ENCODE measurements at places on chromosomes 11 and 22.

- DNase-seq, result no peak
These were observed 17.2 kb upstream of the FCHSD2 start for GRCh38 chr11:73159297-73159696.

GRCh38 chr11:44562845-44563460, 2.5 kb upstream of the CD82 start:
- no peak for DNase-seq

GRCh38 chr11:59224351-59224928, 11.7 kb upstream of the MPEG1 start:
- DNase-seq, result no peak

- no peak for DNase-seq
These were observed 1388.7 kb downstream of the BRD1 start for GRCh38 chr22:48438800-48439559.

GRCh38 chr11:111300569-111300968, 2.2 kb downstream of the POU2AF3 start:
- no peak for DNase-seq

DNA sequence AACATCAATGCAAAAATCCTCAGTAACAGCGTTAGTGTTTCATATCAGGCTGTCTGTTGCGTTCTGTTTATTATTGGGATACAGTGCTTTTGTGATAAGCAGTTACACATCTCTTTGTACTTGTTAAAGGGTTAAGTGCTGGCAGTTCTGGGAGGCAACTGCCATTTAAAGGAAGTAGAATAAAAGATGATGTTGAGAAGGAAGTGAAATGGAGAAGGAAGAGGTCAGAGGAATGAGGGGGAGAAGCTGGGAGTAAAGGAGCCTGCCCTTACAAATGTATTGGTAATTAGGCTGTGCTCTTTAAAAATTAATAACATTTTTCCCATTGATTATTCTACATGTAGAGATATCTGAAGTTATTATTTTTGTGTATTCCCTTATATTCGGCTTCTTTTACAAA, 674.7 kb downstream of the NTM start:
- DNase-seq, result no peak

- no peak for DNase-seq
These were observed 89.4 kb downstream of the PPP6R3 start for GRCh38 chr11:68549789-68550484.

- no peak for DNase-seq
These were observed 14.4 kb upstream of the PPP6R3 start for GRCh38 chr11:68446046-68446725.

DNA sequence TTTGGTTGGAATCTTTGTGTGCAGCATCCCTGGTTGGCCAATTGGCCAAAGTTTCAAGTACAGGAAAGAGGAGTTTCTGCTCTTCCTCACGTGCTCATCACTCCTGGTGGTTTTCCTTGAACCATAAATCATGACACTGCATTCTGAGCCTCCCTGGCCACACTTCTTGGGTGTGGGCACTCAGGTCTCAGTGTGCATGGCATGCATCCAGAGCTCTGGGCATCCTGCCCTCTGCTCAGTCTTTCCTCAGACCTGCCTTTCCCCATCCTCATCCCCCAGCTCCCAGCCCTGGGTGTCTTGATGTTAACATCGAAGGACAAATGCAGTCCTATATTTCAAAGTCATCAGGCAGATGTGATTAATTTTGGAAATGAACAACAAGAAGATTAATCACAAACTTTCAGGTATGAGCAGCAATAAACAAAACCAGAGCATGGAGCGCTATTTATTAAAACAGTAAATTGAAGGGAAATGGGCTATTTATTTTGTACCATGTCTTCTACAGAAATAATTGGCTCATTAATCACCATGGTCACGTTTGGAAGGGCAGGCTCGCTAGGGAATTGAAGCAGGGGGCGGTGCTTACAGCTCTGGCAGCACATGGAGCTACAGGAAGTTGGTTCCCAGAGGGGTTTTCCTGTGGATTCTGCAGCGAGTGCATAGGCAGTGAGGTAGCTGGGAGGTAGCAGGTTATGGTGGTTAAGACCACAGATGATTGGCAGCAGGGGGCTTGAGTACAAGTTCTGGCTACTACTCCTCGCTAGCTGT, 89.6 kb downstream of the CSNK2A3 start:
- DNase-seq, result no peak

- DNase-seq, result no peak
These were observed 22.3 kb upstream of the GLYATL2 start for GRCh38 chr11:58866788-58867187.

DNA sequence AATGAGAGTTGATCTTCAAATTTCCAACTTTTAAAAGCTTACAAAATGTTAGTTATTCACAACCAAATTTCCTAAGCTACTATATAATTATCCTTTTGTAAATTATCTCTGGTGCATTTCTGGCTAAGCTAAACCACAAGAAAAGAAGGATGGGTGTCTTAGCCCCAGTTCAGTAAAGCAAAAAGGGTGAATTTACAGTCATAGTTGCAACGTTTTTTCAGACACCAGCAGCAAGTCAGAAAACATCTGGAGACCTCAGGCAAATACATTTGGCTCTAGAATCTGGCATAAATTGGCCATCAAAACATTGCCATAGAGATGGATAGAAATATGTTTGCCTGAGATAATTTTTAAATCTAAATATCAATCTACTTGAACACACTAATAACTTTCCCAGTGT, 257.0 kb downstream of the GUCY1A2 start:
- no peak for DNase-seq

GRCh38 chr11:17393472-17393871, 5.0 kb upstream of the KCNJ11 start:
- no peak for DNase-seq

DNA sequence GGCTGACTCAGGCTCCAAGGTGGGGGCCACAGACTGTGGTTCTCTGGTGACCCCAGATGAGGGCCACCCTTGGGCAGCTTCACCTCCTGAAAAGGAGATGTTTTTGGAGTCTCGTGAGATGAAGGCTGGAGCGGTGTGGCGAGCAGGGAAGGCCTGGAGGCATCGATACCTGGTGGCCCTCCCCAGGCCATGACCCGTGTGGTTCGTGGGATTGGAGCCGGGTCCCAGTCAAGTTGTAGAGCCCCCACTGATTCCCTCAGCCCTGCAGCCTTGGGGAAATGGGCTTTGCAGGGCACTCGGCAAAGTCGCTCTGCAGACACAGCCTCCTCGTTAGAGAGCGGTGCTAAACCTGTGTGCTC, 1083.4 kb downstream of the BRD1 start:
- DNase-seq, result no peak

- no peak for DNase-seq
These were observed 89.6 kb downstream of the UBASH3B start for GRCh38 chr11:122745111-122745510.

Measured in effector CD8-positive, alpha-beta T cell (primary cell).